RWPE1 (cell line): ENCODE measurements at places on chromosomes 7 and 10.

DNA sequence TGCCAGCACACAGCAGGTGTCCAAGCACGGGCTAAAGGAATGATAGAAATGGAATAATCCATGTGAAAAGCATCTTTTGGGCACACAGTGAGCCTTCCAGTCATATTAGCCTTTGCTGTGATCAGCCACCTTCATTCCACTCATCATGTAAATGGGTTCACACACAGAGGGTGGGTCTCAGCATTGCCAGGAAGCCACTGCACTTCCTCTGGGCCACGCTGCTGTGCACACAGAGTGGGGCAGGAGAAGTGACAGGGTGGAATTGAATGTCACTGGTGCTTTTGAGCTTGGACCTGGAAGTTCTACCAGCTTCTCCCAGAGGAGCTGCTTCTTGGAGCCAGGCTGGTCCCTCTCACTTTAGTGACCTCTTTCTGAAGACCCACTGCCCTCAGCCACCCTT, 203.5 kb downstream of the USP6NL start:
- DNase-seq, result no peak

DNA sequence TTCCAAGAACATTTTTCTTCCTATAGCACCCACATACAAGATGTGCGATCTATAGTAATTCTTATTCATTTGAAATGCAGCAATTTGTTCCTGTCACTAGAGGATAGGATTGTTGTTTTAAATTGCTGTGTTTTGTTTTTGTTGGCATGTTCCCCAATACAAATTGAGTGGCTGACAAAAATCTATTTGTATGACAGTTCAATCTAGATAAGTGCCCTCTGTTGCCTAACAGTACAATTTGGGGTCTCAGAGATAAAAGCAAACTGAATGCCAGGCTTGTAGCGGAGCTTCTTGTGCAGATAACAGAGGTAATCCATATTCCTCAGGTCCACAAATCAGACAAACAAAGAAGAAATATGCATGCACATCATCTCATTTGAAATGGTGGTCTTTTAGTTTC, 68.8 kb downstream of the VTI1A start:
- DNase-seq, result no peak

DNA sequence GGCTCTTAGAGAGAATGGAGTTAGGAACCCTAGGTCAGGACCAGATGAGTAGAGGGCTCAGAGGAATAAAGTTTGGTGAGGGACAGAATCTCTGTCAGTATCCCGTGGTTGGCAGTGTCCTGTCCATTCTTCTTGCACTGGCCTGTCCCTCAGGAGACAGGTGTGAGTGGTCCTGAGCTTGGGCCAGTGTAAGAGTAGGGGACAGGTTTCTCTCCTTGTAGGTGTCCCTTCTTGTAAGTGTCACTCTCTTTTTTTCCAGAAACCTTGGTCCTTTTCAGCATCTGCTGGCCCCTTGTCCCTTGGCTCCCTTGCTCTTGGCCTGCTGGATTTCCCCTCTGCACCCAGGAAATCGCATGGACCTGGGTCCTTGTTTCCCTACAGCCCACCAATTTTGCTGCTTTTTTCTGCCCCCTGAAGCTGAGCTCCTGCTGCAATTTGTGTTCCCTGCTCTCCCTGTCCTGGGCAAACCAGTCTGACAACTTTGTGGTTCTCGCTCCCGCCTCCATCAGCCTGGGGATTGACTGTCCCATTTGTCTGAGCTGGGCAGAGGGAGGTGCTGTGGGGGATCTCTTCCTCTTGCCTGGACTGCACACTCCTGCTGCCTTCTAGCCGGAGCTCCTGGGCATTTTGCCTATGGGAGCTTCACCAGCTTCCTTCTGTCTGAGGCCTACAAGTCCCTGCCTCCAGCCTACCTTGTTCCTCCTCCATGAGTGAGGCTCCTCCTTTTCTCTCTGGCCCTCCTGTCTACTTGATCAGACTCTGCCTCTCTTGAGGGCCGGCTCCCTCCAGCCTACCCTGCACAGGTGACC, 6.5 kb downstream of the TSPAN14 start:
- DNase-seq, result peak; percentile 89

- DNase-seq, result no peak
These were observed 8.7 kb upstream of the EN2 start for GRCh38 chr7:155449008-155449868.

- DNase-seq, result no peak
These were observed 716.2 kb upstream of the PHF14 start for GRCh38 chr7:10257438-10257837.

GRCh38 chr7:45589915-45590678, 15.9 kb downstream of the ADCY1 start:
- DNase-seq, result no peak

DNA sequence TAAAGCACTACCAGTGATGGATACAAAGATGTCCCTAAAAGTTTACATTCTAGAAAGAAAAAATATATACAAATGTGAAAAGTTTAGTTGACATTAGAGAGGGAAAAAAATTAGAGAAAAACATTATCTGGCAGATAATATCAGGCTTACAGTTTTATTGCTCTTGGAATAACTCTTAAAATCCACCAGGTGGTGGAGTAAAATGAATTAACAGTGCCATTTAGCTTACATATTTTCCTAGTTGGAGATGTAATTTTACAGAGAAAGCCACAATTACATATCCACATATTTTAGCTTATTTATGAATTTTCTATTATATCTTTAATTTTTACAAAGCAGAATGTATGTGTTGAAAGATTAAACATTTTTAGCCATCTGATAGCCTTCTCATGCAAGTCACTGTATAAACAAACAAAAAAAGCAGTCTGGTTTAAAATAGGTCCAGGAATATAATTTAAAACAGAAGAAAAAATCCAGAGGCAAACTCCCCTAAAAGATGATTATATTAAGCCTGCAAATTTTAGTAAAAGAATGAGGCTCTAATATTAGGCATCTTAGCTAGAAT, 6.5 kb downstream of the CABCOCO1 start:
- no peak for DNase-seq

GRCh38 chr10:5285186-5285585, 79.6 kb upstream of the UCN3 start:
- DNase-seq, result no peak

DNA sequence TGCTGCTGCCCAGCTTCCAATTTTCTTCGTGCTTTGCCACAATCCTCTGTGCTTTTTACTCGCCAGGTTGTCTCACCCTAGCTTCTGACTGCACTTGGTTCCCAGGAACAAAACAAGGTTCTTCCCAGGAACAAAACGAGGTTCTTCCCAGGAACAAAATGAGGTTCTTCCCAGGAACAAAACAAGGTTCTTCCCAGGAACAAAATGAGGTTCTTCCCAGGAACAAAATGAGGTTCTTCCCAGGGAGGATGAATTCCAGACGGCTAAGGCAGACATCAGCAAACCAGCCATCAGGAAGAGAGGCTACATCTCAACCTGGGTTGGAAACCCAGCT, 41.9 kb downstream of the TNS3 start:
- DNase-seq, result no peak

GRCh38 chr10:128048819-128049210, 77.4 kb downstream of the MKI67 start:
- no peak for DNase-seq

- DNase-seq, result no peak
These were observed 2.6 kb downstream of the ST7 start for GRCh38 chr7:116955801-116956476.

DNA sequence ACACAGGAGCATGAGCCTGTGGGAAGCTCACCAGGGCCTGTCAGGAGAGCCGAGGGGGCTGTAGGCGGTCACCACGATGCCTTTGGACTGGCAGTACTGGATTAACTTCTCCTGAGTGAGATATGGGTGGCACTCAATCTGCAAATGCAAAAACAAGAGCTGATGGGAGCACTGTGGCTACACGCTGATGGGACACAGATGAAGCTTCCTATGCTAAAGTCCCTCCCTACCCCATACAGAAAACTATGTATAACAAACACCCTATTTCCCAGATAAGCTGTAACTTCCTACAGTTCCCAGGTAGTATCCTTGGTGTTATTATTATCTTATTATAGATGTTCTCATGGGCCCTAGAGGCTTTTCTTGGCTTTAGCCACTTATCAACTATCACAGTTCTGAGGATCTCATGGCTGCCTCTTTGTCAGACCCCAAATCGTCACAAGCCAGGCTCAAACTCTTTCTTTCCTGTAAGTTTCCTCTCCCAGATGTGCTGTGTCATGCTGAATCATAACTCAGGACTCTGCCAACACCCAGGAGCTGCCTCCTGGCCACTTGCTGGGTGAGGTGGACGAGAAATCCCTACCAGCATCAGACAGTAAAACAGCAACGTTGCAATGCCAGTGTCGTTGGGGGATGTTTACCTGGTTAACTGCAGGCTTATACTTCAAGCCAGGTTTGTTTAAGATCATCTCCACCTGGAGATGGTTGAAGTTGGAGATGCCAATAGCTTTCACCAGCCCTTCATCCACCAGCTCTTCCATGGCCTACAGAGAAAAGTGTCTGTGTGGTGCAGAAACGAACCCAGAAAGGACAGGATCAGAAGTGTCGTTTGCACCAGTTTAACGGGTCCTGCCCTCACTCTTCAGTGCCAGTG, 10.3 kb downstream of the AKR1B1 start:
- DNase-seq, result peak; percentile 24

- no peak for DNase-seq
These were observed 74.8 kb upstream of the FOXK1 start for GRCh38 chr7:4607311-4607729.

DNA sequence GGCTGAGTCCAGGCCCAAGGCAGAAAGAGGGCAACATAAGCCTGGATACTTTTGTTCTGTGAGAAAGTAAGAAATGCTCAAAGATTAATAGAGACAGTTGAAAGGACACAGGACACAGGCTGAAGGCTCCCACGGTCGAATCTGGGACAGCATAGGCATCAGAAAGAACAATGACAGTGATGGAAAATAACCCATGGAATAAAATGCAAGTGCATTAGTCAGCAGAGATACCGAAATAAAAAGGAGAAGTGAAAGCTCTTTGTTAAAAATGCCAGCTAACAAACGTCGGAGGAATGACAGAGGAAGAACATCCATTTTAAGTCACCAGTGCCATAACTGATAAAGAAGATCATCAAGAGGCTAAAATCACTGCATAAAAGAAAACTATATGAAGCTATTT, 19.6 kb upstream of the AGAP5 start:
- DNase-seq, result no peak

GRCh38 chr7:16438988-16439387, 17.6 kb upstream of the CRPPA start:
- DNase-seq, result no peak

GRCh38 chr10:27225642-27226257, 14.8 kb downstream of the ACBD5 start:
- DNase-seq, result no peak

DNA sequence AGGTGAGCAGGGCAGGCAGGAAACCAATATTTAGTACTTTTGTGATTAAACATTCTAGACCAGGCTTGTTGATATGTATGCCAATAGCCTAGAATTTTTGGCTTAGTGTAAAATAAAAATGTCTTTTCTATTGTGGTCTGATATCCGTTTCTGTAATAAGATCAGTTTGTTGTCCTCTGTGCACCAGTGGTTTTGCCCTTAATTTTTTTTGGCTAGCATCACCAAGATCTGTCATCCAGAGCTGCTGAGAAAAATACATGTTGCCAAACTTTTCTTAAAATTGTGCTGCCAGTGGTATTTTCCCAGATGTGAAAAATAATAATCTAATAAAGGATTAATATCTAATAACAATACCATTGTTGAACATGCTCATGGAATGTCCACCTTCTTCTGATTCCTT, 115.6 kb downstream of the TWIST1 start:
- DNase-seq, result no peak

- no peak for DNase-seq
These were observed 164.6 kb downstream of the PTPRN2 start for GRCh38 chr7:158422887-158423560.

DNA sequence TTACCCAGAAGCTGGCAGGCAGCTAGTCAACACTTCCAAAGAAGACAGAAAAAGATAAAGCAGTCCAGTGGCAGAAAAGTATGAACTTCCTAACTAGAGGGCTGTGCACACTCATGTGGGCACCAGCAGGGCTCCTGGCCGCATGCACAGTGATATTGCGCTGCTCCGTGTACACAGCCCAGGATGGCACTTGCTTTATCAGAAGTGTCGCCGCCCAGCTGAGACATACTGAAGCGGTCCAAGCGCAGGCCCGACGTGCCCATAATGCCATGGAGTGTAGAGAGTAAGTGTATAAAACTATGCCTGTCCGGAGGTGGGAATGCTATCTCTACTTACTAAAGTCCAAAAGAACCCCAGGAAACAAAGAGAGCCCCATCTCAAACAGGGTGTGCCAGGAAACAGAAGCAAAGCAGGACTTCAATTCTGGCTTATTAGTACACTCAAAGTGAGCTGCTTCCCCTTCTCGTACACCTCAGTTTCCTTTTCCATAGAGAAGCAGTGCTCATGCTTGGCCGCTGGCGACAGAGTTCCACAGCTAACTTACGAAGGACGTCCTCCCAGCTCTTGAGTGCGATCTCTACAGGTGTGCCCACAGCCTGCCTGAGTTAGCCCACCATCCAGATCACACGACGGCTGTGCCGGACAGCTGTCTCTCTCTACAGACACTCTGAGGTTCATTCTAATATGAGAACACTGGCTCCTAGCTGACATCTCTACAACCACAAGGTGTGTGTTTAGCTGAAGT, 234.3 kb downstream of the COBL start:
- DNase-seq, result no peak

GRCh38 chr7:22220941-22221340, 136.0 kb downstream of the RAPGEF5 start:
- DNase-seq, result no peak

- DNase-seq, result no peak
These were observed 37.6 kb upstream of the TCF7L2 start for GRCh38 chr10:112912410-112912928.

DNA sequence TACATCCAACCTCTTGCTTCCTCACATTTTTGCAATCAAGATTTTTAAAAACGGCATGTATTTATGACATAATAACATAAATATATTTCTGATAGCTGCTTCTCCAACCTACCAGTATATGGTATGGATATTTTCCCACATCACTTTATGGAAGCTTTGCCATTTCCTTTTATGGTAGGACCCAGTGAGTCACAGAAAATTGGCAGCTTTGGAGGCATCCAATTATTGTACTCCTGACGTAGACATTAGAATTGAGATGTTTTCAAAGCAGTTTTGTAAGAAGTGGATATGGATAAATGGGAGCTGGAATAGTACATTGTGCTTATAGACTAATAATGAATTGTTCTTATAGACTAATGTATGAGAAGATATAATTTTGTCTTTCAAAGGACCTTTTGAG, 23.8 kb upstream of the BICC1 start:
- peak; percentile 12 for DNase-seq

- DNase-seq, result no peak
These were observed 10.0 kb upstream of the DDIT4 start for GRCh38 chr10:72263613-72264241.

- no peak for DNase-seq
These were observed 868 bp downstream of the RFC2 start for GRCh38 chr7:74253331-74253730.

GRCh38 chr10:53108317-53108934, 335.8 kb upstream of the MBL2 start:
- no peak for DNase-seq

- DNase-seq, result no peak
These were observed 66.3 kb downstream of the VIPR2 start for GRCh38 chr7:159078193-159078910.
